ENCODE measurements at places on chromosomes 1 and 21.
A peak's percentile ranks its signal among the peaks of the same experiment; 100 is the strongest.

- no peak for DNase-seq
Measured at GRCh38 chr1:221945669-221946068, 203.8 kb upstream of the DUSP10 start.

DNA sequence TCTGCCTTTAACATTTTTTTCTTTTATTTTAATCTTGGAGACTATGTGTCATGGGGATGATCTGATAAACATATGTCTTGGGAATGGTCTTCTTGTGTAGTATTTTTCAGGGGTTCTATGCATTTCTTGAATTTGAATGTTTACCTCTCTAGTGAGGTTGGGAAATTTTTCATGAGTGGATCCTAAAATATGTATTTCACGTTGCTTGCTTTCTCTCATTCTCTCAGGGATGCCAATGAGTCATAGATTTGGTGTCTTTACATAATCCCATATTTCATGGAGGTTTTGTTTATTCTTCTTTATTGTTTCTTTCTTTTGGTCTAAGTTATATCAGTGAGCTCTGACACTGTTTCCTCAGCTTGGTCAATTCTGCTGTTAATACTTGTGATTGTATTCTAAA, 1237.2 kb downstream of the PLA2G4A start:
- DNase-seq = no peak

DNA sequence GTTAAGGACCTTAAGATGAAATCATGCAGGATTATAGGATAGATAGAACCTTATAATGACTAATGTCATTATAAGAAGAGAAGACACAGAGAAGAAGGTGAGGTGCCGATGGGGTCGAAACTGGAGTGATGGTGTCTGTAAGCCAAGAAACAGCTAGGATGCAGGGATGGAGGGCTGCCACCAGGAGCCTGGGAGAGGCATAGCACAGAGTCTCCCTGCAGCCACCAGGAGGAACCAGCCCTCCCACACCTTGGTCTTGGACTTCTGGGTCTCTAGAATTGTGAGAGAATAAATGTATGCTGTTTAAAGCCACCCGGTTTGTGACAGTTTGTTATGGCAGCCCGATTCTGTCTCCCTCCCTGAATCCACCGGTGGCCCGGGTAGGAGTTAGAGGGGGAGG, 337.2 kb upstream of the AJAP1 start:
- DNase-seq = no peak

- DNase-seq = no peak
Measured at GRCh38 chr1:23726686-23727085, 16.6 kb upstream of the ELOA start.

DNA sequence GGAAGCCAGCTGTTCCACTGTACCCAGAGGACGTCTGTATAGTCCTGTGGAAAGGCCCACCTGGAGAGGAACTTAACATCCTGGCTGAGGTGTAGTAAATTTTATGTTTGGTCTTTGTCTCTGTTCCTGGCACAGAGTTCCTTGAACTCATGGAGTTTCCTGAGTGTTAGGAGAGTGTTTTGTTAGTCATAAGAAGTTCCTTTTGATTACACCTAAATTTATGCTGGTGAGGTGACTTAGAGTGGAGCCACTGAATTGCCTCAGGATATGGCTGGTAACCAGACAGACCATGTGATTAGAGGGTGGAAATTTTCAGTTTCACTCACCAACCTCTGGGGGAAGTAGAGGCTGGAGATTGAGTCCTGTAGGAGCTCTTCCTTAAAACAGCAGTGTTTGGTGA, 57.9 kb downstream of the RASAL2 start:
- no peak for DNase-seq

GRCh38 chr1:88650676-88651418, 33.2 kb upstream of the PKN2 start:
- DNase-seq = no peak

DNA sequence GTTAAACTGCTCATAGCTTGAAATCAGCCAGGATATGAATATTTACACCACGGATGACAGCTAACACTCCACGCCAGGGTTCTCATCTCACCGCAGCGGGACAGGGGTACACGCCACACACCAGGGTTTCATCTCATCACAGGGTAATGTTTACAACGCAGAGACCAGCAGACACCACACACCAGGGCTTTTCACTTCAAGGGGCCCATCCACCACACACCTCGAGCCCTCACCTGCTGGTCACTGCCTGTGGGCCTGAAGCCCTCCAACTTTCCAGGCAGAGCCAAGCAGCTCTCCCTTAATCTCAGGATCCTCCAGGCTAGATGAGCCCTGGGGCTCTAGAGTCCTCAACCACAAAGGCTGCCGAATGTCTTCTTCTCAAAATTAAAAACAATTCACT, 1.3 kb upstream of the KRTAP10-12 start:
- DNase-seq = no peak

- no peak for DNase-seq
Measured at GRCh38 chr1:62922006-62922405, 138.1 kb downstream of the ATG4C start.

GRCh38 chr1:147084273-147085096, 87.8 kb downstream of the PRKAB2 start:
- peak; percentile 53 for DNase-seq

- DNase-seq = no peak
Measured at GRCh38 chr21:37699024-37699775, 217.1 kb downstream of the KCNJ6 start.

DNA sequence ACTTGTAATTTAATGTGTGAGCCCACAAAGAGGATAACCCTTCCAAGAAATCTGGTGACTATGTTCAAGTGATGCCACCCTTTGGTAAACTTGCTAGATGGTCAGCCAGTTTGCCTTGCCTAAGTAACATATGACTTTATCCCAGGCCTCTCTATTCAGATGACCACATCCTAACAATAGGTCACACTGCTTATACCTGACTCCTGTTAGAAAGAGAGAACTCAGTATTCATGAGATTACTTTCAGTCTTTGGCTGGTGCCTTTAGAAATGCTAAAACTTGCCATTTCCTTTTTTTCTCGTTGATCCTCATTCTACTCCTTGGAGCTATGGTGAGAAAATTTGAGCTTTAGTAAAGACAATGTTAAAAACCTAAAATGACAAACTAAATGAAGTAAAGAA, 28.5 kb upstream of the SERBP1 start:
- no peak for DNase-seq

- DNase-seq = no peak
Measured at GRCh38 chr21:31191553-31191952, 152.5 kb downstream of the TIAM1 start.

GRCh38 chr1:27044613-27045151, 32.0 kb upstream of the TENT5B start:
- peak; percentile 76 for DNase-seq

- no peak for DNase-seq
Measured at GRCh38 chr1:226904772-226905171, 34.4 kb downstream of the PSEN2 start.

- DNase-seq = no peak
Measured at GRCh38 chr1:214342525-214342924, 61.6 kb downstream of the SMYD2 start.

DNA sequence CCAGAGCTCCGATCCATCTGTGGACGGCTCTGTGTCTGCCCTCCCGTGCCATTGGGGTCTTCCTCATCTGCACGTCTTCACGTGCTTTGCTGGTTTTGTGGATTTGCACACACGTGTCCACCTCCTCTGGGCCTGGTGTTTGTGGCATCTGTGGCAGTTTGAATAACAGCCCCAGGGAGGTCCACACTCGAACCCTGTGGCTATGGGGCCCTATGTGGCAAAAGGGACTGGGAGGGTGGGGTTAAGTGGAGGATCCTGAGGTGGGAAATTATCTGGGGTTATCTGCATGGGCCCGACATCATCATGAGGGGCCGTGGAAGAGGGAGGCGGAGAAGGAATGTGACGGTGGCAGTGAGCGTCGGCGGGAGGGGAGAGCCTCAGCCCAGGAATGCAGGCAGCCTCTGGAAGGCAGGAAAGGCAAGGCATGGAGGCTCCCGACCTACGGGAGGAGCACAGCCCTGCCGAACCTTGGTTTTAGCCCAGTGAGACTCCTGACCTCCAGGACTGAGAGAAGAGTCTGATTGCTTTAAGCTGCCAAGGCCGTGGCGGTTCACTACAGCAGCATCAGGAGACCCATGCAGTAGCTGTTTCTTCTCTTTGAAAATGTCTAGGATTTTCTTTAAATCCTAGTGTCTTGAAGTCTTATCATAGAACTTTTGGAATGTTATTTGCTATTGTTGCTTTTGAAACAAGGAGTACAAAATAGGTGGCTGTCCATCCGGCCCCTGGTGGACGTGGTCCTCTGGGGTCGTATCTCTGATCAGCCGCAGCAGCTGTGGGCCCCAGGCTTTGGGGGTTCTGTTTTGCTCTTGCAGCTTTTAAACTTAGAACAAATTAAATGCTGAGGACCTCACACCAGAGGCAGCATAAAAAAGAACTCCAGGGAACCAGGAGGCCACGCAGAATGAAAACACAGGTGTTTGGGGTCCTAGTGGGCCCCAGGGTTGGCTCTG, 40.0 kb upstream of the LRRC3 start:
- DNase-seq = no peak

DNA sequence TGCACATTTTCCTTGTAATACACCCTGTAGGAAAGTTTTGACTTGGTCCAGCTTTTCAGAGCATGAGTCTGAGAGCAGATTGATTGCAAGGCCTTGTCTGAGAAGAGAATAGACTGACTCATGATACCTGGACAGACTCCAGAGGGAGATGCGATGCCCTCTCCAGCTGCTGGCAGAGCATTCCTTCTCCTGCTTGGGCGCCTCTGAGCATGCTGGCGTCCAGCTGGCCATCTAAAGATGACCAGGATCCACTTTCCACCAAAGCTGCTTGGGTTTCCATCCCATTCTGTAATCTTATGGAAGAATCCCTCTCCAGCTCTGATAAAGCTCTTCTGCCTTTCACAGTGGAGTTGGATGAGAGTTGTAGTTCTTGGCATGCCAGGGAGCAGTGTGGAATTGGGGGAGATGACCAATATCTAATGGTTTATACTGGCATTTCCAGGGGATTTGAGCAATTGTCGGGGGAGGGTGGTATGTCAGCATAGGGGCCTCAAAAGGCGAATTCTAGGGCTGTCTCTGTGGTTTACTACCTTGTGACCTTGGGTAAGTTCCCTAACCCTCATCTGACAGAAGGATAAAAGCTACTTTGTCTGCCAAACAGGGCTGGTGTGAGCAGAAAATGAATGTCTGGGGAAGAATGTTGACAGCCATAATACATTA, 19.5 kb downstream of the SZRD1 start:
- DNase-seq = no peak

DNA sequence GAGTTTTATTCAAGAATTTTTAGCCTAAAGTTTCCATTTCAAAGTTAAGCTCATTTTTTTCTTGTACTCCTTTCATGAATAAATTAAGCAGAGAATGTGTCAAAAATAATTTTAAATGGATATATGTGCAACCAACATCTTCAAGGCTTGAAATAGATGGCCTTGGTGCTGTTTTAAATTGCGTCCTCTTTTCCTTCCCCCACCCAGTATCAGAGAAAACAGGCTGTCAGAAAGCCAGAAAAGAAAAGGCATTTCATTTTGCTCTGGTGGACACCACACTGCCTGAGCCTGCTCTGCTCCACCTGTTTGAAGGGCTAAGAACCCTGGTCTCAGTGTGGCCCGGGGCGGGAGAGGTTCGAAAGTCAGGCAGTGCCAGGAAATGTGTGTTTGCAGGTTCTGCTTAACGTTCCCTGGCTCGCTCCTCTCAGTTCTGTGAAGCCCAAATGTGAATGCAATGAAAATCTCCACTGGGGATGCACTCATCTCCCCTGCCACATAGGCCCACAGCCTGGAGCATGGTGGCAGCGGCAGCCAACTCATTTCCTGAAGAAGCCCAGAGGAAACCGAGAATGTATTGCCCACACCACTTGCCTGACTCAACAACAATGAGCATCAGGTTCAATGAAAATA, 134.4 kb downstream of the SDCCAG8 start:
- no peak for DNase-seq

- no peak for DNase-seq
Measured at GRCh38 chr1:116166655-116167054, 55.5 kb downstream of the MAB21L3 start.

- no peak for DNase-seq
Measured at GRCh38 chr21:35342440-35342839, 293.3 kb upstream of the RUNX1 start.

GRCh38 chr1:197933647-197934046, 16.5 kb downstream of the LHX9 start:
- no peak for DNase-seq

DNA sequence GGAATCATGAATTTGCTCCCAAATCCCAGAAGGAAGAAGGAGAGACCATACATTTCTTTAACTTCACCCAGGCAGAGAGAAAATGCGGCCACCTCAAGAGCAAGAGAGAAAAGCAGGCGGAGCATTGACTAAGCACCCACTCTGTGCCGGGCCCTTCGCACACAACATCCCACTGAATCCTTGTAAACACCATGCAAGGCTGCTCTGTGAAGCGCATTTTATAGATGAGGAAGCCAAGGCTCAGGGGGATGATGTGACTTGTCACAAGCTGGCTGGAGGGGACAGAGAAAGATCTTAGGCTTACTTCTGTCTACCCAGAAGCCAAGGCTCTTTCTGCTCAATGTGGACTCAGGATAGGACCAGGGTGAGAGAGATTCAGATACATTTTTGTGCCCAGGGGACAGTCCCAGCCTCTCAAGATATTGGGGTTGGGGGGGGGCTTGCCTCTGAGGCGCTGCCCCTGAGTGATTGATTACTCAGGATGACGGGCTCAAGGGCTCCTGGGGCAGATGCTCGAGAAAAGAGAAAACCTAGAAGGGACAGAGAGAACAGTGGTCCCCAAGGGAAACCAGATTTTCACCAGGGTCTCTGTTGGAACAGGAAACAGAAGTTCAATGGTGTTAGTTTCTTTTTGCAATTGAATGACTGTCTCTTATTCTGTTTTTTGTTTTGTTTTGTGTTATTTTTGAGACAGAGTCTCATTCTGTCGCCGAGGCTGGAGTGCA, 19.5 kb downstream of the PADI2 start:
- DNase-seq = no peak

DNA sequence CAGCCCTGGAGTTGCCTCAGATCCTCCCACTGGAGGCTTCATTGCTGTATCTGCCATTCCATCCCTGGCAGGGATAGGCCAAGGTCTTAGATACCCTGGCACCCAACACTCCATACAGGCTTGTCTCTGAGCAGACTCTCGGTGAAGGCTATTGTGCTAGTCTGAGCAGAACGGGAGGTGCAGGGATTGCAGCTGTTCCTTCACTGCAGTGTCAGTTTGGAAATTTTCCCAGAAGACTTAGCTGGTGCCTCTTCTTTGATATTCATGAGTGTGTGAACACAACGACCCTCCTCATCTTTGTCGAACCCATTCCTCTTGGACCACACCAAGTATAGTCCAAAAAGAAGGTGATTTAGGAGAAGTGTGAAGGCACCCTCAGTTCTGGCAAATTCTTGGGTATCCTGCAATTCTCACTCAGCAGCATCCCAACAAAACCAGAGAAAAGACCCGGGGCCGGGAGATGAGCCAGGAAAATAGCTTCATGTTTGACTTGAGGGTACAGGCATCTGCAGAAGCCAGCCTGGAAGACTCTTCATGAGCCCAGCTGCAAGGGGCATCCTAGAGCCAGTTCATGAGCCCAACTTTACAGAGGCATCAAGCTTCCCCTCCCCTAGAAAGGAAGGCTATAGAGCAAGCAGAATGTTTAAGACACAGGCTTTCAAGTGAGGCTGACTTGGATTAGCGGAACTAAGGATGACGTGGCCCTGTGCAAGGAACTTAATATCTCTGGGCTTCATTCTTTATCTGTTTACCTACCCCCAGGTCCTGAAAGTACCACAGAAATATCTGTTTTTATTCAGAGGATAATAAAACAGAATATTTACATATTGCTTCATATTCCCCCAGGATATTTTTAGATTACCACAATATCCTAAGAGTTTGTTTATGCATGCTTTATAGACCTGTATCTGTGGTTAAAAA, 38.8 kb upstream of the HAO2 start:
- no peak for DNase-seq

- DNase-seq = no peak
Measured at GRCh38 chr21:39430954-39431353, 14.6 kb downstream of the LCA5L start.

Measured in central memory CD4-positive, alpha-beta T cell (primary cell).